Globus pallidus (tissue), 1 donor: ENCODE measurements at places on chromosomes 11 and 22.

GRCh38 chr11:33478111-33478573, 221.0 kb downstream of the HIPK3 start:
- no peak for DNase-seq

GRCh38 chr22:17719911-17720310, 54.4 kb downstream of the BID start:
- no peak for DNase-seq

- DNase-seq = no peak
Observed at GRCh38 chr11:20658135-20658534, 11.3 kb upstream of the NELL1 start.

DNA sequence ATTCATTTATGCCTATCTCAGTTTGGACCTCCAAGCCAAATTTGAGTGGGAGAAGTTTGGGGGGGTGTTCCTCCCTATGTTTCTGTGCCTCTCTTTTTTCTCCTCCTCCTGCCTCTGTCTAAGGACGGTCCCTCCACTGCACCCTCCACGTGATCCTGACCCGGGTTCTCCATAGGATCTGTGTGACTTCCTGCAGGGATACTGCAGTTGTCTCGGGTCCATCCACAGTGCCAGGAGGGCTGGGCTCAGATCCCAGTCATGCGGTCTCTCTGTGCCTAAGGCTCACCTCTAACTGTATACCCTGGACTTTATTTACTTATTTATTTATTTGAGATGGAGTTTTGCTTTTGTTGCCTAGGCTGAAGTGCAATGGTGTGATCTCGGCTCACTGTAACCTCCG, 1354.5 kb downstream of the BRD1 start:
- no peak for DNase-seq

GRCh38 chr11:114202011-114202609, 94.1 kb upstream of the NNMT start:
- no peak for DNase-seq

GRCh38 chr22:24969560-24970301, 17.2 kb downstream of the KIAA1671 start:
- no peak for DNase-seq

GRCh38 chr11:110022548-110022947, 70.6 kb upstream of the ZC3H12C start:
- no peak for DNase-seq
